Cortex of kidney (tissue), 1 donor: ENCODE measurements at places on chromosomes 2 and 18.

GRCh38 chr2:71516253-71516888 lies 63.0 kb downstream of the DYSF start:
- DNase-seq, result no peak

DNA sequence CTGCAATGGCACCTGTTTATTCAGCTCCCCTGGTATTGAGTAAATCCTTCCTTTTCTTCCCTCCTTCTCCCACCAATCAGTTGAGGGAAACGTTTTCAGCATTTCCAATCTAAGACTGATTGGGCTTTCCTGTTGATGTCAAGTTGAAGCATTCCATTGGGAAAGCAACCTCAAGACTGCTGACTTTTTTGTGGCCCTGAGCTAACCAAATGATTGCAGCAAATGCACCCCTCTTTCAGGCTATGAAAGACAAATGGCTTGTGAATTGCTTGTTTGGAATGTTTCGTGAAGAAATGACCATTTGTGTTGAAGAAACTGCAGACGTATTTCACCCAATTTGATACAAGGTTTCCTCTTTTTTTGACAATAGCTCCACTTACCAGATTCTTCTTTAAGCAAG lies 303.5 kb downstream of the EPHA4 start:
- no peak for DNase-seq

DNA sequence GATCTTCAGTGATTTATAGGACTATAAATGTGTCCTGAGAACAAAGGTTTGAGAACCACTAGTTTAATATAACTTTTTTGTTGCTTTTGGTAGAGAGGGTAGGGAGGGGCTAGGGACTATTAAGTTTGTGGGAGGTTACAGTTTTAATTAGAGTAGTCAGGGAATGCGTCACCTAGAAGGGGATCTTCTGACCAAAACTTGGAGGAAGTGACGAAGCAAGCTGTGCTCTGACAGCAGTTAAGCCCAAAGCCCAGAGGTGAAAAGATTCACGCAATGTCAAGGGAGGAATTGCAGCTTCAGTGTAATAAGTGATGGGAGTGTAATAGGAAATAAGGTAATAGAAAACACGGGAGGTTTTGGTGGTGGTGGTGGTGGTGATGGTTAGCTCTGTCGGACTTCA lies 8.1 kb downstream of the TDRD15 start:
- DNase-seq, result no peak

DNA sequence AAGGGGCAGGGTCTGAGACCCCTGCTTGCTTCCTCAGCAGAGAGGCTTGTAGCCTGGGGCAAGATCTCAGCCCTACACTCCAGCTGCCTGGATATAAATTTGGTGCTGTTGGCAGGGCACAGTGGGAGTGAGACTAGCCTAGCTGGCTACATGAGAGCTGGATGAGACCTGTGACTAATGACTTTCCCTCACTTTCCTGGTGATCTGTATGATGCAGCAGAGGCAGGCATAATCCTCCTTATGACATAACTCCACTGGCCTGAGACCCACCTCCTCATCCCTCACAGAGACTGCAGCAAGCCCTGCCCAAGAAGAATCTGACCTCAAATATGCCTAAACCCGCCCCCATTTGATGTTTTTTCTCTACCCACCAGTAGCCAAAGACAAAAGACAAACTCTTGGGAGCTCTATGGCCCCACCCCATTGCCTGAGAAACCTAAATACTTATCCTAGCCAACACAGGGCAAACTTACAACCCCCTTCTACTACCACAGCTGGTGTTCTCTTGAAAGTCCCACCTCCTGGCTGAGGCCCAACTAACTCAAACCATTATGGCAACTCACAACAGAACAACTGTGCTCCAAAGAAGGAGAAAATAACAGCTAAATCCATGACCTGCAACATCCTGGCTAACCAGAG lies 102.7 kb downstream of the NR4A2 start:
- no peak for DNase-seq

GRCh38 chr2:63058144-63058920 lies 7.7 kb downstream of the OTX1 start:
- no peak for DNase-seq

DNA sequence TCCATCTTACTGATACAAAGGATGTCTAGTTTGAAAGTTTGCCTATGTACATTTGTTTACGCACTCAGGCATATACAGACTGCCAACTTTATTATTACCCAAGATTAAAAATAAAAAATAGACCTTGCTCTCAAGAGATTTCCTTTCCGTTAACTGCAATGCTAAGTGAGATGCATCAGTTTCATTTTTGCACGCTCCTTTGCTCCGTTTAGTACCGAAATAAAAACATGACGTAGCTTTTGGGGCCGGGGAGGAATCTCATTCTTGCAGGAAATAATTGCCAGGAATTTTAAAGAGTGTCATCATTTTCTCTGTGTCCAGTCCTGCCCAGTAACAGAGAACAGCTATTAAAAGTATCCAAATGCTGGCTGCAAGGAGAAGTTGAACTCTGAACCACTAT lies 169.5 kb downstream of the SLC8A1 start:
- DNase-seq, result no peak

GRCh38 chr2:178915423-178916173 lies 108.4 kb upstream of the TTN start:
- no peak for DNase-seq

GRCh38 chr2:118222672-118223421 lies 134.6 kb downstream of the INSIG2 start:
- no peak for DNase-seq

- no peak for DNase-seq
Measured at GRCh38 chr2:207901829-207902228, 123.5 kb downstream of the PLEKHM3 start.

DNA sequence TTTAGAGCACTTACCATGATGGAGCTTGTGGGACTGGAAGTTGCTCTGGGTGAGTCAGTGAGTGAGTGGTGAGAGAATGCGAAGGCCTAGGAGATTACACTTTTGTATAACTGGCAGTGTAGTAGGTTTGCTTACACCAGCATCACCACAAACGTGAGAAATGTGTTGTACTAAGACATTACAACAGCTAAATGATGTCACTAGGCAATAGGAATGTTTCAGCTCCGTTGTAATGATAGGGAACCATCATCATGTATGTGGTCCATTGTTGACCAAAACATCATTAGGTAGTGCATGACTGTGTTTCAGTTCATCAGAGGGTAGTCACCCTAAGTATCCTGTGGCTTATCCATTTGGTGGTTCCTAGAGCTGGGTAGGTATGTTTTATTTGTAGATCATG lies 11.9 kb downstream of the ZNF407 start:
- no peak for DNase-seq

- DNase-seq, result no peak
Measured at GRCh38 chr2:182766626-182767025, 50.6 kb downstream of the DNAJC10 start.

DNA sequence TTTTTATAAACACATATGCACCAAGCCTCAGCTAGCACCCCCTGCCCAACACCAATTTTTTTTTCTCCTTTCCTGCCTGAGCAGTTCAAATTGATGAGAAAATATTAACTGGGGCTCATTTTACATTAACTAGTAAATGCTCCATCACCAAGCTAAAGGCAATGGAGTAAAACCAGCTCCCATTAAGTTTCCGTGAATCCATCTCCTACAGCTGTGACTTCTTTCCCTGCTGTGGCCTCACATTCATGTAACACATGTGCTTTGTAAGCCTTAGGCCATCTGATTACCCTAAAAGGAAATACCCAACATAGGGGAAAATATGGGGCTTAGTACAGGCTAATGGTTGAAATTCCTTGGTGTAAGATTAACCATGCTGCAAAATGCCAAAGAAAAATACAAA lies 60.8 kb downstream of the DNER start:
- no peak for DNase-seq

DNA sequence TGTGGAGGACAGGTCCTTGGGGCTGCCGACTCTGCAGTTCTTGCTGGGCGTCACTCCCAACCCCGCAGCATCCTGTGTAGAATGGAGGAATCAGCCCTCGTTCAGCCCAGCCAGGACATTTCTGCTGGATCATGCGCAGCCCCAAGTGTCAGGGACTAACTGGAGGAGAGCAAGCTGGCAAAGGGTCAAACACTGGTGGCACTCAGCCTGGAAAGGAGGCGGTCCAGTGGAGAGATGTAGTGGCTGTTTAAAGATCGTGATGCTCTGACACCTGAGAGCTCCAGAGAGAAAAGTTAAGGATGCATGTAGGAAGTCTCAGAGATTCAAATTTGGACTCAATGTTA lies 63.6 kb upstream of the SH3RF3 start:
- DNase-seq, result no peak

GRCh38 chr2:216799873-216800431 lies 59.9 kb downstream of the TNP1 start:
- DNase-seq, result no peak

GRCh38 chr2:151728804-151729414 lies 5.4 kb downstream of the NEB start:
- DNase-seq, result no peak

- DNase-seq, result no peak
Measured at GRCh38 chr18:62457877-62458276, 64.9 kb upstream of the ZCCHC2 start.

- no peak for DNase-seq
Measured at GRCh38 chr2:7118606-7119131, 201.5 kb downstream of the RNF144A start.

GRCh38 chr2:220756653-220757052 lies 815.5 kb downstream of the EPHA4 start:
- DNase-seq, result no peak

DNA sequence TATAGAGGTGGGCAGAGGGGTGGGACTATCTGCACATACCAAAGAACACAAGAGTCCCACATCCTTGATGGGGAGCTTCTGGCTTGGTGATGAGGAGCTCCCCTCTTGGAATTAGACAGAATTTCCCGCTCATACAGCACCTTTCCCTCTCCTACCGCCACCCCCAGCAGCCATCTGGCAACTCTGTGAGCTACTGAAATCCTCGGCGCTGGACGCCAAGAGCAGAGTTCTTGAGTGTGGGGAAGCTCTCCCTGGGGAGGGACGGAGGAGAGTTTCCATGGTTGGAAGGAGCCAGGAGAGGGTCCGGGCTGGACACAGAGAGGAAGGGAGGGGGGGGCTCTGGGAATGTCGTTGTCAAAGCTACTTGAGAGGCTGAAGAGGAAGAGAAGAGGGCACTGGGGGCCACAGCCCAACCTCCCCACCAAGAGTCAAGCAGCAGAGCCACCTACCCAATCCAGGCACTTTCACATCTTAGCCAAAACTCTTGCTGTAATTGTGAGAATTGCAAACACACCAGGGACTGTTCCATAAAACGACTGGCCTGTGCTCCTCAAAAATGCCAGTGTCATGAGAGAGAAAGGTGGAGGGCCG lies 89.4 kb upstream of the MCFD2 start:
- DNase-seq, result no peak

GRCh38 chr2:199197448-199197847 lies 260.3 kb downstream of the SATB2 start:
- no peak for DNase-seq

DNA sequence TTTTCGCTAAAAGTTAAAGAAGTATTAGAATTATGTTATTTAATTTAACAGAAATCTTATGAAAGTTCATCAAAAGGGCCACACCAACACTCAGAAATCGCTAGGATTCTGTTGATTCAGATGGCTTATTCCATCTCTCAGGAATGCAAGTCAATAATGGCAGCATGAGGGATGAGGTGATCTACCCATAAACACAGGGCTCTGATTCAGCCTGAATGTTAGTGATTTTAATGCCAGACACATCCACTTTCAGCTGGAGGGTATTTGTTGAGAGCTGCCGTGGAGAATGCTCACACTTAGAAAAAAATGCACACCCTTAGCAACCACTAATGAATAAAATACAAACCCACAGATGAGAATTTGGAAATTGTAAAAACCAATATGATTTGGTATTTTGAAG lies 173.3 kb upstream of the ERBB4 start:
- no peak for DNase-seq

DNA sequence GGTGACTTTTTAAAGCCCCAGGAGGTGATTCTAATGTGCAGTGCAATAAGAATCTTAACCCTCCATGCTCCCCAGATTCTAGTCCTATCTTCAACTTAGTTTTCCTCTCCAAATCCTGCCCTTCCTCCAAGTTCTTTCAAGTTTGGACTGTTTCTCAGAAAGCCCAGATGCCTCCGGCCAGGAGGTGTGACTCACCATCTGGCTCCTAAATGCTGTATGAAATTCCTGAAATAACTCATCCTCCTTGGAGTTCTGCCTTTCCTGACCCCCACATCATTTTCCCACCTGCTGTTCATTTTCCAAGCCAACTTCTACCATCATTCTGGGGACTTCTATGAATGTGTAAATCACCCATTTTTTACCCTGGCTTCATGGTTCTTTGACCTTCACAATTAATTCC lies 118.2 kb upstream of the NOL4 start:
- no peak for DNase-seq

GRCh38 chr2:200810252-200810997 lies 1.3 kb upstream of the BZW1 start:
- DNase-seq, result no peak

DNA sequence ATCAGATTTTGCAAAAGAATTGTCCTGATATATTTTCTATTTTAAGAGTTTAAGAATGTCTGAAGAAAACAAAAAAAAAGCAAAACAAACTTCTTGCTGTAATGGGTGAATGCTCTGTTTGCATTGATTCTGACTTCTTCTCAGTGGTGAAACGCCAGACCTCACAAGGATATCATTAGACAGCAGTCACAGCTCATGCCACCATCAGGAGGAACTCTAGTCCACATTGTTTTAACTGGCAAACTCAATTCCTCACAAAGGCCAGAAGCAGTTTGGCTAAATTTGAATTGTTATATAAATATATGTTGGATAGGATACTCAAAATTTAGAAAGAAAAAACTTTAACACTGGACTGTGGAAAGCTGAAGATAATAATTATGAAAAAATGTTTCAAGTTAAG lies 89.4 kb downstream of the DOK6 start:
- DNase-seq, result no peak

DNA sequence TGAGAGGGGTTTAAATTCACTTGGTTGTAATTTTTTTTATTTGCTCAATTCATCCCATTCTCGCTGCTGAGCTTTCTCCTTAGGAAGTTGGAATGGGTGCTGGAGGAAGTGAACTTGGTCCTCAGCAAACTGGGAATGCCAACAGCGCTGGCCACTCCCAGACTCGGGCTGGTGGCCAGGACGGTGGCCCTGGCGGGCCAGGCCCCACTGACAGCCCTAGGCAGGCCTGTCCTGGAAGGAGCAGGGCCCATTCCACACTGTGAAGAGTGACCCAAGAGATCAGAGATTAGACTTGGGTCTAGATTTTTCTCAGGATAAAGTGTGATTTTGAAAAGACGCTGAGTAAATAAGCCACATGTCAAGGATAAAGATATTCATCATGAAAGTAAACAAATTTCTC lies 132.7 kb downstream of the HDAC4 start:
- DNase-seq, result no peak

- DNase-seq, result no peak
Measured at GRCh38 chr2:69554568-69554967, 89.0 kb downstream of the AAK1 start.

DNA sequence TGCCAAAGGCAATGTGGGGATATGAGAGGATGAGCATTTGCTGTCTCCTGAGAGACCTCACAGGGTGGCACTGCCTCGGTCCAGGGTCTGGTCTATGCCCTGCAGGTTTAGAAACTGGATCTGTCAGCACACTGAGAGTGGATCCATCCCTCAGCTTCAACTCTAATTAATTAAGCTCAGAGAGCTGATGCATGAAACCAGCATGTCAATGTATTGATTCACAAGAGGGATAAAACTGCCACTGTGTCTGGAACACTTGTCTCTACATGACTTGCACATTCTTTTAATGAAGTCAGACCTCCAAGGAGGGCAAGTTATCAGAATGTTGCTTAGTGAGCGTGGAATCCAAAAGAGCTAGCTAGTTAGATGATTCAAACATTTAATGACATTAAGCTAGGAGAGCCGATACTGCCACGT lies 22.5 kb upstream of the POLE4 start:
- no peak for DNase-seq

GRCh38 chr2:130951018-130951417 lies 114.3 kb downstream of the ARHGEF4 start:
- no peak for DNase-seq
